ENCODE measurements at places on chromosomes 5 and 9.

DNA sequence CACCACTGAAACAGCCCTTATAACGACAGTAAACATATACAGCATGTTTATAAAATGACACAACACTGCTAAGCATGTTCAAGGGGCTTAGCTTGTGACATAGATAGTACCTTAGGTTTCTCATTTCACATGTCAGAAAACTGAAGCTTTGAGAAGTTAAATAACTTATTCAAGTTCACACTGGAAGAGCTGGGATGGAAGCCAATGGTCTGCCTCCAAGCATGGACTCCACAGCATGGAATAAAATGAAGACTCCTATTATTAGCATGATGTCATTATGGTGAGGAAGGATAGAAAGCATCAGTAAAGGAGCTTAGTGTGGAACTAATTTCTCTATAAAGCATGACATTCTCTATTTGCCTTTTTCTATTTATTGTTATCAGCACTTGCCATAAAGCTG lies 316.7 kb downstream of the PLK2 start:
- no peak for DNase-seq
- H3K27me3 ChIP-seq: peaks cover 2% of the 10 kb centered on the region
- H3K27ac ChIP-seq: no peak overlapping the region
- H3K36me3 ChIP-seq: no peaks in the 10 kb centered on the region
- no peak overlapping the region for H3K4me3 ChIP-seq
- H3K4me1 ChIP-seq: no peaks in the 10 kb centered on the region

GRCh38 chr9:114238891-114239875 lies 83.7 kb upstream of the ORM1 start:
- H3K27me3 ChIP-seq: no peaks in the 10 kb centered on the region
- DNase-seq: no peak
- H3K4me3 ChIP-seq: no peak overlapping the region

GRCh38 chr5:67814569-67815311 lies 400.8 kb upstream of the PIK3R1 start:
- no peak for DNase-seq
- H3K4me1 ChIP-seq: no peaks in the 10 kb centered on the region
- H3K4me3 ChIP-seq: no peak overlapping the region
- no peaks in the 10 kb centered on the region for H3K36me3 ChIP-seq

DNA sequence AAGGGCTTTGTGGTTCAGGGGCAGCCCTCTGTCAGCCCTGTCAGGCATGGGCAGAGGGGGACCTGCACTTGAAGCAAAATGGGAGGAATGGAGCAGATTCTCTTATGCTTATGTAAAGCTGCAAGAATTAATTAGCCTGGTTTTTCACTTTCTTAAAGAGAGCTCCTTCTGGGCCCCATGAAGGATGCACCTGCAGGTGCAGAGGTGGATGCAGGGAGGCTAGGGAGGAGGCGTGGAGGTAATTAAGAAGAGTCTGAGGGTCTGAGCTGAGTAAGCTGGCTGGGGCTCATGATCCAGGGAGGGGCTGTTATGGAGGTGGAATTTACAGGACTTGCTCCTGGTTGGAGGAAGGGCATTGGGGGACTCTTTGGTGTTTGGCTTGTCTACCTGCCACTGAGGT lies 22.0 kb downstream of the NSG2 start:
- H3K27me3 ChIP-seq: peaks cover 4% of the 10 kb centered on the region
- DNase-seq: no peak
- no peaks in the 10 kb centered on the region for H3K36me3 ChIP-seq
- no peak overlapping the region for H3K27ac ChIP-seq
- H3K4me3 ChIP-seq: no peak overlapping the region
- H3K4me1 ChIP-seq: no peaks in the 10 kb centered on the region

- H3K4me3 ChIP-seq: no peak overlapping the region
- H3K36me3 ChIP-seq: no peaks in the 10 kb centered on the region
- H3K27ac ChIP-seq: no peak overlapping the region
Measured at GRCh38 chr9:84374516-84374915, 34.0 kb upstream of the SLC28A3 start.

DNA sequence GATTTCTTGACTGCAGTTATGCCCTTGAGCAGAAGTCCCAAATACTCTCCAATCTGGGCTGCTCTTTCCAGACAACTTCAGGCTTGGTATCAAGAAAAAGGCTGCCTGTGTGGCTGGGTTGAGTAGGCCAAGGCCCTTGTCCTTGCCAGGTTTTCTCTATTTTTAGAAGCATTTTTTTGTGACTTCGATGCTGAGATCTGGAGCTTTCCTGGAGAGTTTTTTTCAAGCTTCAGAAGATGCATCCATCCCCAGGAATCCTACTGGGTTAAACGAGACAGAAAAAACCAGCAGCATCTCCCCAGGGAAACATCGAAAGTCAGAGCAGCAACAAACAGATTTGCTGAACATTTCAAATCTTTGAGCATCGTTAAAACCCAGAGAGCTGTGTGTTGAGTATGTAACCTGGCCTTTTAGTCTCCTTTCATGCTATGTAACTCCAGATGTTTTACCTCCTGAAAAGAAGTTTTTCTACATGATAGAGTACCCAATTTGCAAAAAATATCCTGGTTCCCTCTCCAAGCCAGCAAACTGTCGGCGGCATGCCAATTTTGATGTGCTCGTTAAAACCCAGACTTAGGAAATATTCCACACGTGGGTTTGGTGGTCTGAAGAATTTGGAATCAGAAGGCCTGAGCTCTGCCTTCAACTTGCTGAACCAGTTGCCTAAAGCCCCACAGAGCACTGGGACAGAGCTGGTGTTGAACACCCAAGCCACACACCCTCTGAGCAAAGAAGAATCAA lies 98.1 kb upstream of the ALDH1B1 start:
- H3K27me3 ChIP-seq: peaks cover 2% of the 10 kb centered on the region
- no peaks in the 10 kb centered on the region for H3K4me1 ChIP-seq
- no peak overlapping the region for H3K27ac ChIP-seq
- no peak for DNase-seq
